ENCODE measurements at places on chromosomes 3 and 15.
A peak's percentile ranks its signal among the peaks of the same experiment; 100 is the strongest.

- DNase-seq, result no peak
Measured at GRCh38 chr3:178603735-178604134, 67.5 kb downstream of the KCNMB2 start.

- DNase-seq, result no peak
Measured at GRCh38 chr3:9399746-9400145, 2.3 kb downstream of the SETD5 start.

GRCh38 chr3:108722724-108723123, 34.5 kb downstream of the RETNLB start:
- DNase-seq, result no peak

DNA sequence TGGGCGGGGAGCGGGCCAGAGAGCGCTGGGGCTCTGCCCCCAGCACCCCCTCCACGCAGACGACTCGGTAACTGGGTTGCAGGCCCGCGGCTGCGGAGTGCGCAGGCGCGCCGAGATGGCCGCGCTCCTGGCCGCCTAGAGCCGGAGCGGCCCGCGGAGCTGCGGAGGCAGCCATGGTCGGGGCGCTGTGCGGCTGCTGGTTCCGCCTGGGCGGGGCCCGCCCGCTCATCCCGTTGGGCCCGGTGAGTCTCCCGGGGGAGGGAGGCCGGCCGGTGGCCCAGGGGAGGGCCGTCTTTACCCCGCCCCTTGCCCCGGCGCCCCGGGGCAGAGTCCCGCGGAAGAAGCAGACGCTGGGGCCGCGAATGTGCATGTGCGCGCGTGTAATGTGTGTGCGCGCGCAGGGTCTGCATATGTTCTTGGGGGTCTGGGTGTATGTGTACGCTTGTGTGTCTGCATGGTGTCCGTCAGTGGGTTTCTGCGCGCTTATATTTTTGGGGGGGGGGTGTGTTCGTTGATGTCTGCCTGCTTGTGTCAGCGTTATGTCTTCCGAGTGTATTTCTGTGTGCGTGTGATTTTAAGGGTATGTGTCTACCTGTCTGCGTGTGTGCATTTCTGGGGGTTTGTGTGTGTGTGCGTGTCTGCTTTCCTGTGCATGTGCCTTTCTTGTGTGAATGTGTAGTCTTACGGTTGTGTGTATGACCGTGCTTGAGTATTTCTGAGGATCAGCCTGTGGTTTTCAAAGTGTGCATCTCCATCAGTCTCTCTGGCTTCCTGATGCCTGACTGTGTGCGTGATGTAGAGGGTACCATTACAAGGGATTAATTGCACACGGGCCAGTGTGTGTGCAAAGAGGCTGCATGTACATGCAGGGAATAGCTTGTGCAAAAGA, at the start of gene ABHD14A:
TSS of gene ABHD14A (plus strand) at position 102 of the 889 bp plus-strand sequence. CDS start at position 174, 72 bp downstream.
- DNase-seq, result no peak

DNA sequence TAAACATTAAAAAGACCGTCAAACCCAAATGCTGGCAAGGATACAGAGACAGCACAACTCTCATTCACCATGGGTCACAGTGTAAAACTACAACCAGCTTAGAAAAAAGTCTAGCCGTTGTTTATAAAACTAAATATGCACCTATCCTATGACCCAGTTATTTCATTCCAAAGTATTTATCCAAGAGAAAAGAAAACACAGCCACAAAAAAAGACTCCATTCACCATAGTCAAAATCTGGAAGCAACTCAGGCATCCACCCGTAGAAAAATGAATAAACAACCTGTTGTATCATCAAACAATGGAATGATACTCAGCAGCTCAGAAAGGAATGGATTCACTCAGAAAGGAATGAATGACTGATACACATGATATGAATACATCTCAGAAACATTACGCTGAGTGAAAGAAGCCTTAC, 28.6 kb downstream of the PLD1 start:
- no peak for DNase-seq

GRCh38 chr3:61876797-61877196, 315.4 kb downstream of the PTPRG start:
- DNase-seq, result no peak

DNA sequence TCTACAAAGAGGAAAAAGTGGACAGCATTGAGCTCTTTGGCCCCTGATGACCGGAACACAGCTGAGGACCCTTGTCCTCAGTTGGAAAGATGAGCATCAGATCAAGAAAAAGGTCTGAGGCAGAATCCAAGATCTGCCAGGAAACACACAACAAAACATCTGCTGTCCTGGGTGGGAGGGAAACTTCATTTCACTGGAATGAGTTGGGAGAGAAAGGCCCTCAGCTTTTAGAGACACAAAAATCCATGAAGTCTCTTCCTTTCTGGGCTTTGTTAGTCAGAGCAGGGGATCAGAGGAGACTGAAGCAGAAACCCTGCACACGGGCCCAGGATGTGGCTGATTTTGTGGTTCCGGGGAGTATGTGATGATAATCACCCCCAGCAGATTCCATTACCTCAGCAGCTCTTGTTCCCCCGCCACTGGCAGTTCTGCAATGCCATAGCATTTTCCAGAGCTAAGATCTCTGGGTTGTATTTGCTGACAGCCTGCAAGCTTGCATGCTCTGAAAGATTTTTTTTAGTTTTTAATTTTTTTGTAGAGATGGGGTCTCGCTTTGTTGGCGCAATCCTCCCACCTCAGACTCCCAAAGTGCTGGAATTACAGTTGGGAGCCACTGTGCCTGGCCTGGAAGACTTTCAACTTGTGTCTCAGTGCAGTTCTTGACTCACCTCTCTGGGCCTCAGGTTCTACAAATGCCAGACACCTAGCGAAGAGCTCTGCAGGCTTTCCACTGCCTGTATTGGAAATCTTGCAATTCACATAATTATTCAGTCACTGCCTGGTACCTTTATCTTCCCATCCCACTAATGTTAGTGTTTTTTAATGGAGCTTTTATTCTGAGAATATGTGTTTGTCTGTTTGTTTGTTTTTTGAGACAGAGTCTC, 5.8 kb upstream of the TATDN2 start:
- DNase-seq, result peak; percentile 61

DNA sequence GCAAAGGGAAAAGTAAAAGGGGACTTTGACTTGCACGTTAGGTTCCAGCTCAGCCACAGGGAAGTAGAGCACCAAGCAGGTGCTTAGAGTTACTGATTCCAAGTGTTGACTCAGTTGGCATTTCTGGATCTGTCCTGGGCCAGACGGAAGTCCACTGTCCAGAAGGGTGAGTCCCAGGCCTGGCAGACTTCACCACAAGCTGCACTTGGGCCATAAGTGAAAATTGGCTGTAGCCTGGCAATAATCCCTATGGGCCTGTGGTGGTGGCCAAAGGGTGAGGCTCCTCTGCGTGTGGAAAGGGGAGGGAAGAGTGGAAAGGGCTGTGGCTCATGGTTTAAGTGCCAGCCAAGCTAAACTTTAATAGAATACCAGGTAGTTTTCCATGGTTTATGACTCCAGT, 121.5 kb downstream of the DTWD1 start:
- DNase-seq, result no peak

- no peak for DNase-seq
Measured at GRCh38 chr15:64006642-64007041, 39.6 kb downstream of the DAPK2 start.

- no peak for DNase-seq
Measured at GRCh38 chr3:42263354-42264346, 2.3 kb downstream of the CCK start.

DNA sequence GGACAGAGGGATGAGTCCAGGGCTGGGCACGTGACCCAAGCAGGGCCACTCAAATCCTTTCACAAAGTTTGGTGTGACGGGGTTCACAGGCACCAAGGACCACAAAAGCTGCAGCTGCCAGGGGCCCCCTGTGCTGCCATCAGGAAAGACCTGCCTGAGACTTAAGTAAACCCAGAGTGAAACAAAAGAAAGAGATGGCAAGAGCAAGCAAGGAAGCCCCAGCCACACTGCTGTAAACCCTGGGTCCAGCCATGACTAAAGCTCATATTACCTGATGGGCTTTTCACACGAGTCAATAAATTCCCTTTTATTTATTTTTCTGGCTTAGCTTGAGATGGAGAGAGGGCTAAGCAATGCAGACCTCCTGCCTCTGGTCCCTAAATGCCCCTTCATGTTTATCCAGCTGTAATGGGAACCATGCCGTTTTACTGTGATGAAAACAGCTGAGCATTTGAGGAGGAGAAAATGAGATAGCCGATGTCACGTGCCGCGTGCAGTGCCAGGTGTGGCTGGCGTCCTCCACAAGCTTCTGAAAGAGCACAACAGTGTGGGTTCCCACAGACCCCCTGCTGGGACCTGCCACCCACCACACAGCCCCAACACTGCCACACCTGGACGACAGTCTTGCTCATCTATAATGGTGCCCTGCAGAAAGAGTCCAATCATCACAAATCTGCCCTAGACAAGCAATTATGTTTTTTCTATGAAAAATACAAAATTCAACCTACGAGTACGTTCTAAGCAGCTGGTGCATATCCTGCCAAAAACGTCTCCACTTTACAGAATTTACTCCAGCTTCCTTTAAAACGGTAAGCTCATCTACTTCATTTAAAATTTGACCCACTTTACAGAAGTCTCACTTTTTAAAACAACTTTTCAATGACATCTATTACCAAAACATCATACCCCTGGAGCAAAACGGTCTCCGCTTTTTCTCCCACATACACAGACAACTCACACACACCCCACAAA, 34.2 kb downstream of the ADAMTS17 start:
- no peak for DNase-seq

GRCh38 chr3:161265916-161266571, 44.9 kb downstream of the NMD3 start:
- DNase-seq, result no peak

GRCh38 chr3:42846685-42847522, 28.8 kb downstream of the CYP8B1 start:
- no peak for DNase-seq

- DNase-seq, result no peak
Measured at GRCh38 chr15:74041777-74042435, 40.4 kb downstream of the GOLGA6A start.

GRCh38 chr3:183584246-183584913, 28.9 kb upstream of the KLHL6 start:
- no peak for DNase-seq

DNA sequence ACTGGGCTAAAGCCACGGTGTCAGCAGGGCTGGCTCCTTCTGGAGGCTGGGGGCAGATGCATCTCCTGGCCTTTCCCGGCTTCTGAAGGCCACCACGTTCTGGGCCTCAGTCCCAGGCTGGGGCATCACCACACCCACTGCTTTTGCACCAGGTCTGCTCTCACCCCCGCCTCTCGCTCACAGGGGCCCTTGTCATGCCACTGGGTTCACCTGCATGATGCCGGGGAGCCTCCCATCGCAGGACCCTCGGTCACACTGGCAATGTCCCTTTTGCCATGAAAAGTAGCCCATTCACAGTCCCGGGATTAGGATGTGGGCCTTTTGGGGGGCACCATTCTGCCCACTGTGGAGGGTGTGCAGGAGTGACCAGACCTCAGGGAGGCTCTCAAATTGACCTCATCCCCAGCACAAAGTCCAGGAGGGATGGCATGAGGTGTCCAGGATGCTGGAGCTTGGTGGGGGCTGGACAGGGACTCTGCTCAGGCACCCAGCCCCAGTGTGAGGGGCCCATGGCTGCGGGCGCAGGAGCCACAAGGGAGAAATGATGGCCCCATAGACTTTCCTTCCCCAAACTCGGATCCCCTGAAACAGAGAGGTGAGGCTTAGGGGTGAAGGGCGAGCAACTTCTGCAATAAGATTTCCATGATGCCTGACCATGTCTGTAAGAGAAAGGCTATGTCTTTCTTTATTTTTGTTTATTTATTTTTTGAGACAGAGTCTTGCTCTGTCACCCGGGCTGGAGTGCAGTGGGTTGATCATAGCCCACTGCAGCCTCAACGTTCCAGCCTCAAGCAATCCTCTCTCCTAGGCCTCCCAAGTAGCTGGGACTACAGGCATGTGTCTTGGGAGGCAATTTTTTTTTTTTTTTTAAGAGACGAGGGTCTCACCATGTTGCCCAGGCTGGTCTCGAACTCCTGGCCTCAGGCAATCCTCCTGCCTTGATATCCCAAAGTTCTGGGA, 189.1 kb downstream of the GOLGA6L6 start:
- no peak for DNase-seq

DNA sequence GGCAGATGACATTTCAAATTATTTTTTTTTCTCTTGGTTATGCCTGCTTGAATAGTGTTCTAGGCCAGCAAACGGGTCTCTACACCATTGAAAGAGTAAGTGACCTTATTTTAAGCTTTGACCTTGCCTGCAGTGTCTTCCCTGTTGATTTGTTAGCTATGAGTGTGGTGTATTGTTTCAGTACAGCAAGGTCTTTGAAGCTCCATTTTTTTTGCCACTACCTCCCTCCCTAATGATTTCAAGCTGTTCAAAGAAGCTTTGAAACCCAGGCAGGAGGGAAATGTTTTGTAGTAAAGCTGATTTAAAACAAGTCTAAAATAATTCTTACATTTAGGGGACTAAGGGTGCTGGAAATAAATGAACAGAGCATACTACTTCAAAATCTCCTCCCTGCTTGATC, 1249.8 kb downstream of the ROBO1 start:
- no peak for DNase-seq

GRCh38 chr3:79253704-79254103, 514.1 kb downstream of the ROBO1 start:
- no peak for DNase-seq

GRCh38 chr3:198113206-198114053, 153.4 kb downstream of the LMLN start:
- DNase-seq, result no peak

DNA sequence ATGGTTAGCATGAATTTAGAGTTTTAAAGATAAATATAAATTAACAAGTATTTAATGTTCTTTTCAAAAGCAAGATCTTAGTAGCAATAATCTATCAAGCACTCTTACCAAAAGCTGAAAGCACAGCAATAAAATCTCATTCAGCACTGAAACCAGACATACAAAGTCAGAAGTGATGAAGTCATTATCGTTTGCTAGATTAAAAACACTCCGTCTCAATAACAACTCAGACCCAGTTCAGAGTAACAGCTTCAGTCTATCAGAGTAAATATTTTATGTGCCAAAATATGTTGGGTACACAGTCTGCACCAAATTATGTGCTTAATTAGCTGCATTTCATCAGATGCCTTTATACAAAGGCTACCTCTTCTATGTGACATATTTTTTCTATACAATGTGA, 41.6 kb downstream of the CPA3 start:
- no peak for DNase-seq

- no peak for DNase-seq
Measured at GRCh38 chr3:8651418-8652323, 7.1 kb upstream of the SSUH2 start.

- DNase-seq, result no peak
Measured at GRCh38 chr15:72086920-72087648, 30.9 kb downstream of the MYO9A start.

DNA sequence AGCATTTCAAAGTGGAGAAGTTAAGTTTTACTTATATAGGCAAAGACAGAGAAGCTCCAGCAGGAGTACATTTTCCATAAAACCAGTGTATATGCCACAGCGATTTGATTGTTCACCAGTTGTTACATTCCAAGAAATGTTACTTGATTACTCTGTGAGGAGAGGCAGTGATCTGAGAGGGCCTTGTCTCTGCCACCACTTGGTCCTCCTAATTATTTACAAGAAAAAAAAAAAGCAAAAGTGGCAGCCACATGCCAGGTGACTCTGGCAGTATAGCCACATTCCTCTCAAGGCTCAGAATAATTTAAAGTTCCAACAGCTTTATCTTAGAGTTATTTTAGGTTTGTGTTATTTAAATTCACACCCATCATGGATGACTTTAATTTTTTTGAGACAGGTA, 1077.8 kb downstream of the ZPLD1 start:
- no peak for DNase-seq

GRCh38 chr3:5009506-5010109, 30.4 kb downstream of the BHLHE40 start:
- no peak for DNase-seq

Data from activated CD8-positive, alpha-beta memory T cell treated with anti-CD3 and anti-CD28 coated beads for 1 hour (primary cell).